ENCODE measurements at places on chromosomes 5 and 9. TPM values are rescaled to one million over a fixed set of nuclear protein-coding genes. Genes with fewer than 3 reads are reported as not detected.

Gene UGCG
- 44.8 TPM for total RNA-seq

Gene NEUROG1
- not detected for total RNA-seq

Gene RELL2
- total RNA-seq = 12.1 TPM

Gene RANBP6
- 23.3 TPM for total RNA-seq

Gene TLX3
- not detected for total RNA-seq

Gene PIP5K1B
- 0.17 TPM for total RNA-seq

Gene CATSPER3
- total RNA-seq = not detected

Gene NUTM2F
- total RNA-seq = not detected

Gene F2RL1
- 93.5 TPM for total RNA-seq

Gene RNF208
- total RNA-seq = not detected

Gene SLC6A3
- total RNA-seq = not detected

Gene C9orf57
- total RNA-seq = not detected

Gene RCL1
- 20.7 TPM for total RNA-seq

Gene BTNL3
- not detected for total RNA-seq

Gene CREBRF
- 17.2 TPM for total RNA-seq

Gene FAM221B
- total RNA-seq = not detected

Gene DBH
- not detected for total RNA-seq

Gene CACFD1
- 6.8 TPM for total RNA-seq

Gene DAPK1
- total RNA-seq = 33.3 TPM

Gene CDH9
- total RNA-seq = not detected

Gene MARCOL
- total RNA-seq = not detected

Gene PCDHA3
- total RNA-seq = 0.17 TPM

Measured in mammary epithelial cell (primary cell).